ENCODE measurements at places on chromosomes 7 and 10.
A peak's percentile ranks its signal among the peaks of the same experiment; 100 is the strongest.

DNA sequence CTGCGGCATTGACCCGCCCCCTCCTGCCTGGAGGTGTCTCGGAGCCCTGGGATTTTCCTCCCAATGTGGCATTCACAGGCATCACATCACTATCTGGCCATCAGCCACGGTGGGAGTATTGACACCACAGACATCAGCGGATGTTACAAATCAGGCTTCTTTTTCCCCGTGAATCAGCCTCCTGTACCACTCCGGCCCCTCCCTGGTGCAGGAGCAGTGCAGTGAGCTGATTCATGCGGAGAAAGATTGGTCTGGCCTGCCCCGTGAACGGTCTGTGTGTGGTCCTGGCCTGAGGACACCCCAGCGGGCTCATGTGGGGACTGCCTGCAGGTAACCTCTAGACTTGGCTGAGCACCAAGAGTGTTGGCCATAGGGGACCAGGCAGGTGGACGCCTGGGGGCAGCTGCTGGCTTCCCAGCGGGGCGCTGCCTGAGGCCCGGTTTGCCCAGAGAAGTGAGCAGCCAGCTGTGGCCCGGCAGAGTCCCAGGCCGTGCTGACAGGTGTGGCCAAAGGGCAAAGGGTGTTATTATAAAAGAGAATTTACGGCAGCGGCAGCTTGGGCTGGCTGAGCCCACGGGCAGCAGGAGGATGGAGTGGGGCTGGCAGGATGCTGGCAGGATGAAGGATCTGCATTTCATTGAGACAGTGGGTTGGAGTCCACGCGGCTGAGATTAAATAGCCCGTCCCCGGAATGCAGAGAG is 32.1 kb upstream of the GNA12 start:
- DNase-seq = no peak

DNA sequence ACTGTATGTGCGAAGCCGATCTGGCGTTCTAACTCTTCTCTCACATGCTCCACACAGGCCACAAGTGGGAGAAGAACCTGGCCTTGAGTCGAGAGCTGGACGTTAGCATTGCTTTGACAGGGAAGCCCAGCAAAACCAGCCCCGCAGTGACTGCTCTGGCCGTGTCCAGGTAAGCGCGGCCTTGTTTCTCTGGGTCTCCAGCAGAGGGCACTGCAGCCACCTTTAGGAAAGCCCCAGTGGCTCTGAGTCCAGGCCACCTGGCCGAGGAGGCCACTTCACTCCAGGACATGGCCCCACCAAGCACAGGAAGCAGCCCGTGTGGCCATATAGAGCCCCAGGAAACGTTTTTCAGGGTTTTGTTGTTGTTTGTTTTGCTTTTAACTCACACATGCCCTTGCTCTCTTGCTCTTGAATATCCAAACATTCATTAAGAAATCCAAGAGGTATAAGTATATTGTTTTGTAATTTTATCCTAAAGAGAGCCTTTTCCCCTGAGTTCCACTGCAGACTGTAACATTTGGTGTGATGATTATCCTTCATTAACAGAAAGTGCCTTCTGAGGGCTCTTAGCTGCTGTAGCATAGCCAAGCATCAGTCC is 41.8 kb upstream of the LRRC18 start:
- DNase-seq = peak; percentile 27

GRCh38 chr7:142557971-142558582 is 191.2 kb upstream of the PRSS1 start:
- DNase-seq = peak; percentile 45

- no peak for DNase-seq
These were observed 229.7 kb upstream of the NFE2L3 start for GRCh38 chr7:25922296-25922695.
